Tongue (tissue), 3 donors: ENCODE measurements at places on chromosomes 1 and 21. TPM values are rescaled to one million over a fixed set of nuclear protein-coding genes. Genes with fewer than 3 reads are reported as not detected.

Gene OR10J1
- total RNA-seq = not detected

Gene VANGL2
- 6.9 TPM for total RNA-seq

Gene DSCAM
- 0.41 TPM for total RNA-seq

Gene FPGT
- total RNA-seq = 31.1 TPM

Gene FCRL4
- total RNA-seq = not detected

Gene AMY2A
- total RNA-seq = not detected

Gene ALPL
- total RNA-seq = 3.8 TPM

Gene ILDR2
- 6.7 TPM for total RNA-seq

Gene FAM177B
- 0.41 TPM for total RNA-seq

Gene MATN1
- total RNA-seq = not detected

Gene DCAF6
- 150 TPM for total RNA-seq

Gene CYP4Z1
- total RNA-seq = not detected

Gene CHAF1B
- total RNA-seq = 2.4 TPM

Gene CRP
- total RNA-seq = not detected

Gene HMCN1
- 24.7 TPM for total RNA-seq

Gene VSIG8
- total RNA-seq = not detected

Gene DCST1
- not detected for total RNA-seq

Gene SMCP
- not detected for total RNA-seq

Gene GUCA2B
- not detected for total RNA-seq

Gene NR5A2
- total RNA-seq = 8.3 TPM

Gene ETNK2
- 14.7 TPM for total RNA-seq

Gene CNKSR1
- total RNA-seq = 13.0 TPM

Gene FABP3
- 260 TPM for total RNA-seq

Gene IL19
- total RNA-seq = not detected

Gene PCAT6
- not detected for total RNA-seq

Gene TINAGL1
- 56.0 TPM for total RNA-seq

Gene WLS
- total RNA-seq = 140 TPM

Gene KRTAP11-1
- total RNA-seq = not detected

Gene PRRX1
- total RNA-seq = 185 TPM

Gene PDE9A
- 9.8 TPM for total RNA-seq

Gene FRRS1
- total RNA-seq = 11.9 TPM
